ENCODE measurements at places on chromosomes 2 and 18. TPM values are rescaled to one million over a fixed set of nuclear protein-coding genes. Genes with fewer than 3 reads are reported as not detected.

Gene WDR35
- total RNA-seq: 5.6 TPM

Gene FEZ2
- 15.2 TPM for total RNA-seq

Gene TXNDC2
- total RNA-seq: not detected

DNA sequence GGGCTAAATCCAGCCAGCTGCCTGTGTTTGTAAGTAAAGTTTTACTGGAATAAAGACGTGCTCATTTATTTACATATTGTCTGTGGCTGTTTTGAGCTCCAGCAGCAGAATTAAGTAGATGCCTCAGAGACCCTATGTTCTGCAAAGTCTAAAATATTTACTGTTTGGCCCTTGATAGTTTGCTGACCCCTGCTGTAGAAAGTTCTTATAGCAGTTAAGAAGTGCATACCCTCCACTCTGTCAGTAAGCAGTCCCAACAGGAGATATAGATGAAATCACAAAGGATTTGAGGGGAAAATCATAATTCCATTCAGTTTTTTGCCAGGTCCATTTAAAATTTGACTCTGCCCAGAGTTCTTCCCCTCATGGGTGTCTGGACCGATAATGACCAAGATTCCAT, 50.1 kb upstream of the ITM2C start:
- H3K27me3 ChIP-seq: no peaks in the 10 kb centered on the region
- peaks cover 3% of the 10 kb centered on the region for H3K4me1 ChIP-seq
- no peak for DNase-seq
- peaks cover 18% of the 10 kb centered on the region for H3K36me3 ChIP-seq
- peak overlapping the region; percentile 25 for H3K27ac ChIP-seq
- no peak overlapping the region for H3K4me3 ChIP-seq

DNA sequence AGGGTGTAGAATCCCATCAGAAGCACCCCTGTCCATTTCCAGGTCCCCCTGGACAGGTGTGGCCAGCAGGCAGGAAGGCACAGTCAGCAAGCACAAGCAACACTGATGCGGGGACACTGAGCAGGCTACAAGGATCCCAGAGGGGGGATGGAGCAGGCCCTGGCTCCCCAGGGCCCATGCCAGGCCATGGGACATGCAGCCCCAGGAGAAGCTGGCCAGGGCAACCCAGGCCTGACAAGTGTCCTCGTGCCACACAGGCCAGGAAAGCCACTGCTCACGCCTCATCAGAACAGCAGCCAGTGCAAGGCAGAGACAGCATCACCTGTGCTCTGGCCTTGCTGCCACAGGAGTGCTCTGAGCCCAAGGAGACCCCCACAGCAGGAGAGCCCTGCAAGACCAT, 14.1 kb upstream of the GPC1 start:
- H3K27me3 ChIP-seq: peaks cover 3% of the 10 kb centered on the region
- DNase-seq: peak; percentile 28
- H3K4me3 ChIP-seq: no peak overlapping the region
- no peaks in the 10 kb centered on the region for H3K4me1 ChIP-seq
- no peak overlapping the region for H3K27ac ChIP-seq

DNA sequence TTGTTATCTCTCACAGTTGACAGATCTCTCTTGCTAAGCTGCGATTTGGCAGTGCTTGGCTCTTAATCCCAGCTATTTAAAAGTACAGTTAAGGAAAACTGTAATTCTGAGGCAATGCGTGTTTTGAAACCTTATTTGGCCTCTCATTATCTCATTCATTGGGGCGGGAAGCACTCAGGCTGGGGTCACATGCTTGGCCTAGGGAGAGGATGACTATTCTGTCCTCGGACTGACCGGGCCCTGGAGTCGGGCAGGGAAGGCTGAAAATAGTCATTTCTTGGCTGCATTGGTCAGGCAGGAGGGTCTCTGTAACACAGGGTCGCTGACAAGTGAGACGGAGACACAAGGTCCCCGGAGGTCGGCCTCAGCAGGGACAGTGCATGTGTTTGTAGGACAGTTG, 20.2 kb upstream of the EMILIN2 start:
- no peaks in the 10 kb centered on the region for H3K36me3 ChIP-seq
- H3K27me3 ChIP-seq: no peaks in the 10 kb centered on the region

- peaks cover 6% of the 10 kb centered on the region for H3K4me1 ChIP-seq
- H3K4me3 ChIP-seq: no peak overlapping the region
- no peaks in the 10 kb centered on the region for H3K27me3 ChIP-seq
- DNase-seq: no peak
These were observed 25.5 kb downstream of the VRK2 start for GRCh38 chr2:58072102-58072501.

Measured in naive thymus-derived CD8-positive, alpha-beta T cell (primary cell).